ENCODE measurements at places on chromosomes 16 and 17.

GRCh38 chr17:17900615-17901520 lies 64.1 kb upstream of the SREBF1 start:
- DNase-seq = no peak

- DNase-seq = no peak
These were observed 34.6 kb downstream of the RGS9 start for GRCh38 chr17:65171752-65172151.

DNA sequence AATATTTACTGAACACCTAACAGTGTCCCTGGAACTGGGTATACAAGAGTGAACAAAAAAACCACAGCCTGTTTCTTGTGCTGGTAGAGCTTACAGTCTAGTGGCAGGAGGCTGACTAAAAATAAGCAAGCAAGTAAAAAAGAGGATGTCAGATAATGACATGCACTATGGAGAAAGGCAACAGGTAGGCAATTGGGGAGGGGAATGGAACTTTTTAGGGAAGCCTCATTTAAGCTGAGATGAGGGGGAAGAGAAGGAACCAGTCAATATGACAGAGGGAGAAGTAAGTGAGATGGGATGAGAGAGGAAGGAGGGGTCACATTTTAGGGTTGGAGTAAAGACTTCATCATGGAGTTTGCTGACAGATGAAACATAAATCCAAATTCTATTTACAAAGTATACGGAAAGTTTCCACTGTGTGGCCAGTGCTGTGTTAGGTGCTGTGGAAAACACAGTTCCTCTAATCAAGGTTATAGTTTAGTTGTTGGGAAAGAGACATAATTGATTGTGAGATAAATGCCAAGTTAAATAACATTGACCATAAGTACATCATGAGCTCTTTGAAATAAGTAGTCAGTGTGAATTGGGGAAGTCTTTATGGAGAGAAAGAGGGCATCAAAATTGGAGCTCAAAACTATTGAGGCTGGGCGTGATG lies 251.4 kb downstream of the FTO start:
- DNase-seq = no peak

DNA sequence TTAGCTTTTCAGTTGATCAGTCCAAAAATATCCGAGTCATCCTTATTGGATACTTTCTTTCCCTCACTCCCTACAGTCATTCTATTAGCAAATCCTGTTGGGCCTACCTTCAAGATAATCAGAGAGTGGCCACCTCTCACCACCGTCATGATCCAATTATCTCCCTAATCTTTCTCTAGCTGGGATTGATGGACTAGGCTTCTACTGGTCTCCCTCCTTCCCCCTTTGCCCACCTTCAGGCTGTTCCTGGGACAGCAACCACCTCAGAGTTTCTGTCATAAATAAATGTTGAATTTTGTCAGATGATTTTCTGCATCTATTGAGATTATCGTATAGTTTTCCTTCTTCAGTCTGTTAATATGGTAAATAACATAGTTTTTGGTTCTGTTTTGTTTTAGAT lies 16.2 kb upstream of the RHBDL3 start:
- DNase-seq = no peak

DNA sequence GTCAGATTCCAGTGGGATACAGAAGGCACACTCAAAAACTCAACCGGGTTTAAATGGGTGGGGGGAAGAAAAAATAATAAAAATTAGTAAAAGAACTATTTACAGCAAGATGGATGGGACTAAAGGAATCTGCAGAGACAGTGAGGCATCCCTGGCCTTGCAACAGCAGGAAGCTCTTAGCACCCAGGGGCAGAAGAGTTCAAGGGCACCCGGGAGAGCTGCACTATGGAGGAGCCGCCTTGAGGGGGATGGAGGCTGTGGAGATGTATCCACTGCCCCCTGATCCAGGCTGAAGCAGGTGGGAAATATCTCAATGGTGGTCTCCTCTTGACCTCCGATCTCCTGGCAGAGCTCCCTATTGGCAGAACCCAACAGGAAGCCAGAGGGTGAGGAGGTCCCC lies 69.4 kb upstream of the NFAT5 start:
- no peak for DNase-seq

- no peak for DNase-seq
These were observed 11.2 kb upstream of the HELZ start for GRCh38 chr17:67256075-67256732.

All from activated T-helper 1 cell treated with Interleukin-2 at 50 U/mL for 16 hours (primary cell).